ENCODE measurements at places on chromosomes 2 and 18.

DNA sequence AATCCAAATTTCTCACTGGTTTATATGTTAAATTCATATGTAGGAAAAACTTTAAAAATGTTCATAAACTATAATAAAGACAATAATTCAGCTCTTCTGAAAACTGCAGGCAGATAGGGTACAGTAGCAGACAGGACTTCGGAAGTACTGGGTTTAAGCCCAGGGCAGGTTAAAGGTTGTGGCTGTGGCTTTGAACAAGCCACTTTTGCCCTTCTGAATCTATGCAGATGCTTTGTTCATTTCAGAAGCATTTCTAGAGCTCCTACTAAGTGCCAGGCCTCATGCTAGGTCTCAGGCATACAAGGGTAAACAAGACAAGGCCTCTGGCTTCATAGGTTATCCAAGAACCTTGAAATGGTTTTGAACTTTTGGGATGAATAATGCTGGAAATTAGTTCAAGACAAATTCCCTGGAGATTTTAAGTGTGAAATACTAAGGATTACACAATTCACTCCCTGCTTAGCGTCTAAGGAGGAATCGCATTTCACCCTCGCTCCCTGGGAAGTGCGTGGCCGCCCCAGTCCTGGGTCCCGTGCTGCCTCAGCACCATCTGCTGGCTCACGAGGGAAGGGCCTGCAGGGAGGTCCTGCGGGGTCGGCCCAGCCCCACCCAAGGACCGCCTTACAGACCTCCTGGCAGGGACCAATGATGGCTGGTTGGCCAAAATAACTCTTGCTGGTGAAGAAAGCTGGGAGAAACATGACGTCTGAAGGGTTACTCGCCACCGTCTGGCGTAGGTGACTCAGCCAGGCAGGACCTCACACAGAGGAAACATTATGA, 67.7 kb upstream of the L3MBTL4 start:
- peak; percentile 7 for DNase-seq

- no peak for DNase-seq
Measured at GRCh38 chr2:137007938-137008337, 242.6 kb downstream of the THSD7B start.

DNA sequence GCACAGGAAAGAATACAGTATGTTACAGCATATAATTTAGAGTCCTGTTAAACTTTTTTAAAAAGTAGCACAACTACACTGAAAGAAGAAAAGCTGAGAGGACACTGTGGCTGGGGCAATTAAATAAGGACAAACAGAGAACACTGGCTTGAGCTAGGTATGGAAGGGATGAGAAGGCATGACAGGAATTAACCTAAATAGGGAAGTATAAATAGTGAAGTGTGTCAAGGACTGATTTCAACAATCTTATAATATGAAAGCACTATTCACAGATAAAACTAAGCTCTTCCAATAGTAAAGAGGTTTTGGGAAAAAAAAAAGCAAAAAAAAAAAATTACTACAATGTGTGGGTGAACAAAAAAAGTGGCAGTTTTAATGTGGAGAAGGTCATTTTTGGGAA, 45.5 kb downstream of the PPP3R1 start:
- no peak for DNase-seq

DNA sequence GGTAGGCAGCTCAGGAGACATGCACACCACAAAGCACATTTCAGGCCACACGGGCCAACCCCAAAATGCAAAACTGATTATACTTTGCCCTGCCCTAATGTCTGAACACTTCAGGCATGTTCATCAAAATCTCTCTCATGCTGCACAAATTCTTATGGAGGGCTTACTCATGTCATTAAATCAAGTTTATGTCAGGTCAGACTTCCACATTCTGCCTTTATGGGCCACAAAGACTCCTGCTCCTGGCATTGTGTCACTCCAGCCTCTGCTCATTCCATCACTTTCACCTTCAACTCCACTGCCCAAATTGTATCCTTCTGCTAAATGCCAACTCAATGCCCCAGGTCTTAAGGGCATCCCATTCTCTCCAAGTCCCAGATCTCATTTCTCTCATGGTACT, 9.2 kb downstream of the UXS1 start:
- DNase-seq = no peak

- DNase-seq = peak; percentile 97
Measured at GRCh38 chr2:43100883-43101662, 125.3 kb downstream of the ZFP36L2 start.

DNA sequence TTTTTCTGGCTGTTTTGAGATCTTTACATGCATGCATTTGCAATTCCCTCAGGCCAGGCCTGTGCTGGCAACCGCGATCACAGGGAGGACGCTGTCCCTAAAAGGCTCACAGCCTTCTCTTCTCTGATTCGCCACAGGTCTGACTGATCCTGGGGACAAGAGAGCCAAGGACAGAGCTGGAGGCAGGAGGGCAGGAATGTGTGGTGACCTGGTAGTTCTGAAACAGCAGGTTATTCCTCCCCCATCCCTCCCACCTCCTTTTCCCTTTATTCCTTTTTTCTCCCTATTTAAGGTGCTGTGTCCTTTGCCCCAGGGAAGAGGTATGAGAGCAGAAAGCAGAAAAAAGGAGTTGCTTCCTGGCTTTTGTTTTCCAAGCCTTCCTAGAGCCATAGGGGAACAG, 21.9 kb downstream of the TMEM177 start:
- DNase-seq = no peak

- DNase-seq = no peak
Measured at GRCh38 chr2:69674316-69674670, 30.8 kb upstream of the AAK1 start.

GRCh38 chr2:219269362-219270054, 9.7 kb upstream of the DNAJB2 start:
- DNase-seq = no peak

DNA sequence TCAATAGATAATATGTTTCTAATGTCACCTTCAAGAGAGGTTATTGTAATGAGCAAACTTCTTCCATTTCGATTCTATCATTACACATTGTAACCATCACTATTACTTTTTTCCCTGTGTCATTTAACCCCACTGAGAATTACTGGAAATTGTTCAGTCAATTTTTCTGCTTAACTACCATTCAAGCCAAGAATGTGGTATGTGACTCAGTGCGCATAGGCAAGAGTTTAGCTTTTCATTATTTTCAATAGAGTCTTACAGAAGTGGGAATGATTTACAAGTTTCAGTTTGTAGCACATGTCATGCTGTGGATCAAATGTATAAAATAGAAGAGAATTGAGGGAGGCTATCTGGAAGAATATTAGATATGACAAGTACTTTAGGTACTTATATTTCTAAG, 34.3 kb upstream of the PIEZO2 start:
- no peak for DNase-seq

DNA sequence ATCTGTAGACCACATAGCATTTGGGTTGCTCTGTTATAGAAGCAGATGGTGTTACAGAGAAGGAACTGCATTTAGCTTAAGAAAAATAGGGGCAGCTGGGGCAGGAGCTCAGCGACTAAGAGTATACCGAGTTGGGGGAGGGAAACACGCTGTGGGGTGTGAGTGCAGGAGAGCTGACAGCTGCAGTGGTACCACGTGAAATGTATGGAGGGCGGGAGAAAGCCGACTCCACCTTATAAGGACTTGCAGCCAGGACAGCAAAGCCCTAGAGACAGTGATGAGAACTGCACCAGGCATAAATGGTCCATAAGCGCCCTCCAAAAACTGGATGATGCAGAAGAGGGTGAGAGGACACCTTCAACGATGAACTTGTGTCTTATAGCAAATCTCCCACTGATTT, 237.6 kb downstream of the PRKCE start:
- no peak for DNase-seq

- no peak for DNase-seq
Measured at GRCh38 chr2:65382323-65382722, 50.1 kb downstream of the SPRED2 start.

DNA sequence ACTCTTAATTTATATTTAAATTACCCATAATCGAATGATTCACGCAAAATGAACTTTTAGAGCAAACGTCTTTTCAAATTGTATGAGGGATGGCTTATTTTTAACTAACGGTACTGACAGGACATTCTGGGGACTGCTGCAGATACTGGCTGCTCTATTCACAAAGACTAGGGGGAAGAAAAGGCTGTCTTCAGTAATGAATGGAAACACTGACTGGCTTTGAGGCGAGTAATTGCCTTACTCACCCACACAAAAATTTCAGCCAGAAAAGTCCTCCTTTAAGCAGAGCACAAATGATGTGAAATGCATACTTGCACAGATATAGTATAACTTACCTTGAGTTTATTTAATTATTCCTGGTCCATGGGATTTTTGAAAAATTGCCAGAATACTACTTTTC, 852.6 kb downstream of the DPP10 start:
- no peak for DNase-seq

GRCh38 chr2:233413559-233414272, 59.4 kb downstream of the DGKD start:
- peak; percentile 16 for DNase-seq

DNA sequence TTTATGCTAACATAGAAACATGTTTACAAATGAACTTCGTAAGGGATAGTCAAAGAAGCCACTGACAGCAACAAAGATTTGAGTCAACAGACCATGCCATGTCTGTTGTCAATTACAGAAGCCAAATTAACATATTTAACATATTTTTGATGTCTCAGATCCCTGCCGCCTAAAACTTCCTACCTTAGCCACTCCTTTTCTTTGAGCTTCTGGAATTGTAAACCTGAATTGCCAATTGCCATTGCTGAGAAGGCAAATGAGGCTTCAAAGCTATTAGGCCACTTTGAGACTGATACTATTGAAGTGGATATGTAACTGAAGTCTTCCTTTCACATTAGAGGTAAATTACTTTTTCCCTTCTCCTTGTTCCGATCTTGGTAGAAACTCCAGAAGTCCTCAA, 66.0 kb upstream of the DSEL start:
- no peak for DNase-seq

- no peak for DNase-seq
Measured at GRCh38 chr2:170189757-170190156, 11.8 kb downstream of the MYO3B start.

DNA sequence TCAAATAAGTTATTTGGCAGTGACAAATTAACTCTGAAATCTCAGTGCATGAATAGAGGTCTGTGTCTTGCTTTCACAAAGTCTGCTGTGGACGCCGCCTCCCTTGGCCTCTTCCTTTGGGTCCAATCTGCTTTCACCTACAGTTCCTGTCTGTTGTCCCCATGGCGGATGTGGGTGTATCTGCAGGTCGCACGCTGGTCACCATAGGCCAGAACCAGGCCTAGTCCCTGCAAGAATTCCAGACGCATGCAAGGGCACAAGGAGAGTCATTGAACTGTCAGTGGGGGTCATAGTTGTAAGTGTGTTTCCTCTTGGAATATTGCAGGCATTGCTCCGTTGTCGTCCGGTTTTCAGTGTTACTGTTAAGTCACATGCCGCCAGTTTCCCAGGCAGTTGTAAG, 7.4 kb downstream of the SOCS6 start:
- DNase-seq = no peak

- no peak for DNase-seq
Measured at GRCh38 chr18:44897816-44898215, 217.1 kb downstream of the SETBP1 start.

DNA sequence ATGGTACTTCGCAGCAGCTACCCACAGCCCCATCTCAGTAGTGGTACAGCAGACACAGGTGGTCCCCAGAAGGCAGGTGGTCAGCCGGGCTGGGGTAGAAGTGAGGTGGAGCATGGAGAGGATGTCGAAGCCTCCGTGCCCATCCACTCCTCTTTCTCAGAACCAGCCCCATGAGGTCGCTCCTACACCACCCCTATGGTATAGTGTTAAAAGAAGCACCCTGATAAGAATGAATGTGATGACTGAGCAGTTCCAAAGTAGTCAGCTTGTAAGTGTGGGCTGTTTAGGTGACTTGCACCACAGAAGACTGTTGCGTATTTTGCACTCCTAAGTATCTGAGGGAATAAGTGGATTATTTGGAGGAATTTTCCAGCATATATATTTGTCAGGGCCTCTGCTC, 111.3 kb downstream of the WDSUB1 start:
- DNase-seq = no peak

DNA sequence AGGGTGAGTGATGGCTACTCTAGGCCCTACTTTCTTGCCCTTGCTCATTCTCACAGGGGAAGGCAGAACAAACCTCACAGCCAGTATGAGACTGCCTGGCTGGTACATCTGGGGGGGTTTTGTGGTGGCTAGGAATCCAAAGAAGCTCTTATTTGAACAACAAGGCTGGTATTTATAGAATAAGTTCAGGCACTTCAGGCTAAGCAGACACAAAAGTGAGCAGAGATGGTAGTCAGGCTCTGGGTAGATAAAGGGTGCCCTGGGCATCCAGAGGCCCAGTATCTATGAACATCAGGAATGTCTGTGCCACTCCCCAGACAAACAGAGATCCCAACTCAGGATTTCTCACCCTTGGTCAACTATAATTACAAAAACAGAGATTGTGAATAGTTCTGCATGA, 57.2 kb upstream of the RTN4 start:
- DNase-seq = no peak

DNA sequence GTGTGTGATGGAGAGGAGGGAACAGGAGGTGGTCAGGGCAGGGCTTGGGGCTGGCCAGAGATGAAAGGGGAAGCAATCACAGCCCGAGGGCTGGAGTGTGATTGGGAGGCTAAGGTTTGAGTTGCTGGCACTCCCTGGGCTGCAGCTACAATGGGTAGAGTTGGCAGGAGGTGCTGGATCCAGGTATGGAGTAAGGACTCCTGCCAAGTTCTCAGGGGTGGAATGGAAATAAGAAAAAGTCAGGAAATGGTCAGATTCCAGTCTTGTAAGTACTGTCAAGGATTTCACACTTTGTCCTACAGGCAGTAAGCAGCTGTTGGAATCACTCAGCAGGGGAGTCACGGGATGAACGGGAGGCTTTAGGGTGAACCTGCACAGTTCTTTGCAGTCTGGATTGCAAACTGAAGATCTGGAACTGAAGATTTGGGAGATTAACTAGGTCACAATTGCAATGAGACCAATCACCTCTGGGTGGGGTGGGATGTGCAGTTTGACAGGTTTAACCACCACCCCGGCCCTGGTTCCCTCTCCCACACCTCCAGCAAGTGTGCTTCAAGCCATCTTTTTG, 10.9 kb upstream of the INPP5D start:
- DNase-seq = no peak

DNA sequence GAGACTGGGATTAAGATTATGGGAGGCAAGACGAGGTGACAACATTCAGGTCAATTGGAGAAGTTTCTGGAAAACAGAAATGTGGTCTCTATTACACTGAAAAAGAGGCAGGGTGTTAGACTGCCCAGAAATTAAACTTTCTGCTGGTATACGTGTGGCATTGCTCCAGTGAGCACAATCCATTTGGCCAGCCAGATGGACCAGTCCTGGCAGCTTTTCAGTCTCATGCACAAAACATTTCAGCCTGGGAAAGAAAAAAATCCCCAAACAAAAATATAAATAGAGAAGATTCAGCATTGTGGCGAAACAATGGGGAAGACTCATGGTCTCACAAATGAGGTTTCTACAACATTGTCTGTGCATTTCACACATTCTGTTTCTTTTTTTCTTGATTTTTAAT, 113.9 kb downstream of the HNMT start:
- peak; percentile 28 for DNase-seq
